ENCODE measurements at places on chromosomes 7 and 10. TPM values are rescaled to one million over a fixed set of nuclear protein-coding genes. Genes with fewer than 3 reads are reported as not detected.

GRCh38 chr7:4742051-4742573 lies 33.3 kb upstream of the AP5Z1 start:
- DNase-seq = no peak

GRCh38 chr7:77185866-77186265 lies 13.8 kb downstream of the FGL2 start:
- no peak for DNase-seq

The NPY gene
- not detected for total RNA-seq

DNA sequence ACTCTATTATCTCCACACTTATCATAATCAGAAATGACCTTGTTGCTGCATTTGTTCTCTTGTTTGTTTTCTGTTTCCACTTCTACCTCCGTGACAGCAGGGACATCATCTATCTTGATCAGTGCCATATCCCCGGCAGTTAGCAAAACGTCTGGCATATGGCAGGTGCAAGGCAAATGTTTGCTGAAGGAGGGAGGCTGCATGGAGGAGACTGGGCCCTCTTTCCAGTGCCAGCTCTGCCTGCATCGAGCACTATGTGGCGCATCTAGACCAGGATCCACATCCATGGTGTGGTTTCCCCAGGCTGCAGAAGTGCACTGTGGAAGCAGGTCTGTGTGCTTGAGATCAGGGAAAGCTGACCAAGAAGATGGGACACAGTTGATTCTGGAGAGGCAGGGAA lies 181.2 kb downstream of the KCNMA1 start:
- no peak for DNase-seq

DNA sequence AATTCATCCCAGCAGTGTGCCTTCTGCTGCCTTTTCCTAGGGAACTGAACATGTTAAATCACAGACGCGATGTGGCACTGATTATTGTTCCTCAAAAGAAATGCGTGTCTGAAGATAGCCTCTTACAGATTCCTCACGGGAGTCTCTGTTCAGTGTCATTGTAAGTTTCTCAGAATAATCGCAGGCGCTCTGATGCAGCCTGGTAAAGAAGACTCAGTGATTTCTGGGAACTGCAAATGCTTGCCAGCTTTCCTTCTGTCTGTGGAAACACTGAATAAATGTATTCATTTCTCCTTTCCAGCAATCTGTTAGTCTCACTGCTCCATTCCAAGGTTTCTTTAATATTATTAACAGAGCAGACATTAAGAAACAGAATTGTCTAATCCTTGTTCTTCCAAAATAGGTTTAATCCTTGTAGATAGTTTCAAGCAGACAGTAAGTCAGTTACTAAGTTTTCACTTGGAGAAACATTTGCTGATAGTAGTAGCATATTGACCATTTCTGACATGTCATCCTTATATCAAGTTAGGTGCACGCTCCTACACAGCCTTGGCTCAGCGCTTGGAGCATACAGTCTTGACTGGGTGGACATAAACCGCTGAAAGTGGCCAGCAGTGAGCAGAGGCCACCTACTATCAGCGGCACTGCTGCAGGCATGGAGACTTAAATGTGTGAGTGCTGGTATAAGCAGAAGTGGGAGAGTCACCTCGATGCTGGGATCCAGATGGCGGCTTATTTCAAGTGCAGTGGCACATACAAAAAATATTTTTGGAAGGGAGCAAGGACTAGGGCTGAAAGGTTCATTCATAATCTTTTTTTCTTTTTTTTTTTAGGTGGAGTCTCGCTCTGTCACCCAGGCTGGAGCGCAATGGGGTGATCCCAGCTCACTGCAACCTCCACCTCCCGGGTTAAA lies 27.7 kb downstream of the MMRN2 start:
- no peak for DNase-seq

All from neural progenitor cell (in vitro differentiated cells).